ENCODE measurements at places on chromosomes 6 and 20.

DNA sequence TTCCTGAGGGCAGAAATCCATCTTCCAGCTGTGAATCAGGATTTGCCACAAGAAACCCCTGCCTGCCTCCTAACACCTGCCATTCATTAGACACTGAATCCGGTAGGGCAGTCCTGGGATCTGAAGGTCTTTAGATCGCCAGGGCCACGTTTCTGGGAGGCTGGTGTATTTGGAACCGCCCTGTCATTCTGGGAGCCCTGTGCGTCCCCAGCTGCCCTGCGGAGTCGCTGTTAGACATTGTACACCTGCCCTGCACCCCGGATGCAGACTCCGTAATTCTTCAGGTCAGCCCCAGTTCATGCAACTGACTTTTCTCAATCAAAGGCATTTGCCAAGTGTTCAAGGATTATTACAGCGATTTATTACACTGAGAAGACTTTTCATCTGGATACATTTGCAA, 193.2 kb downstream of the TBC1D7 start:
- no peak for DNase-seq

DNA sequence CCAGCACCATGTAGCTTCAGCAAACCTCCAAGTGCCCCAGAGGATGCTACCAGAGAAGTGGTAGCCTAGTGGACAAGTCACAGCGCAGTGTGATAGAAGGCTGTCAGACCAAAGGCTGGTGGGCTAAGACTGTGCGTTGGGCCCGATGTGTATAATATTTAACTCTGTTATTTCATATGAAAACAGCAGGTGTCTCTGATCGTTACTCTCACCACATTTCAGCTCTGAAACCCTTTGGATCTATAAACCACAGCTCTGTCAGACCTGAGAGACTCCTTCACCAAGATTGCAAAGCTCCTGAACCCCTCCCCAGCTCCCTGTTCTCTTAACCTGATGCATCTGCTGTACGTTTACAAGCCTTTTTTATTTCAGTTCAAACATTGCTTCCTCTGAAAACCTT, 43.8 kb downstream of the ISM1 start:
- DNase-seq, result no peak

- no peak for DNase-seq
Observed at GRCh38 chr6:13369591-13369990, 41.3 kb upstream of the TBC1D7 start.

- DNase-seq, result no peak
Observed at GRCh38 chr6:35506536-35506935, 6.2 kb downstream of the TULP1 start.

- no peak for DNase-seq
Observed at GRCh38 chr20:4546342-4546741, 175.4 kb upstream of the PRND start.

DNA sequence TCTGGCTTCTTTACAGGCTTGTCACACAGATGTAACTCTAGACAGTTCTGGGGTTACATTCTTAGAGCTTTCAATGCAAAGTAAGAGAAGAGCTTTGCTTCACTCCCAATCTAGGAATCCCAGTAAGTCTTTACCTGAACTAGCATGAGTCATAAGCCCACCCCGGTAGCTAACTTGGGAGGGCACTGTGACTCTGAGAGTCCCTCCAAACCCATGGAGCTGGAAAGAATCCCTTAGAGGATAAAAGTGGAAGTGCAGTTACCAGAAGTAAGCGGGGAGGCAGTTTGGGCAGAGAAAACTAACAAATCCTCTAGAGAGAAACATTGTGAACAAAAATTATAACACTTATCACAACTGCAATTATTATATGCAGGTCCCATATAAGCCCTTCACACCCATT, 84.0 kb upstream of the SMLR1 start:
- DNase-seq, result no peak

DNA sequence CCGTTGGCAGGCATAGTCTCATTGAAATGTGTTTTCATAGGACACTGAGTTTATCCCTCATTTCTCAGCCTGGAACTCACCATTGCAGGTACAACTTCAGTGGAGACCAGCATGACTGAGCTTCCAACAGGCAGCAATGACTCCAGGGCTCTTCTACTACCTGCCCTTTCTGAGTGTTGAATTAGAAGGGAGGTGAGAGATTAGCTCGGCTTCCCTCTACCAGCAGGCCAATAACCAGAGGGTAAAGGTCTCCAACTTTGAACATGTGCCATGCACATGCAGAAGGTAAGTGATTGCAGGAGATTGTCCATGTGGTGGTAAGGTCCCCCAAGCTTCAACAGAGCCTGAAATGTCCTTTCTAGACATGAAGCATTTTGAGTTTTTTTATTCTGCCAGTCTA, 233.8 kb upstream of the SUPT3H start:
- no peak for DNase-seq

GRCh38 chr20:36236786-36237121, 476 bp downstream of the AAR2 start:
- no peak for DNase-seq

- DNase-seq, result no peak
Observed at GRCh38 chr20:51384875-51385274, 157.6 kb downstream of the NFATC2 start.

DNA sequence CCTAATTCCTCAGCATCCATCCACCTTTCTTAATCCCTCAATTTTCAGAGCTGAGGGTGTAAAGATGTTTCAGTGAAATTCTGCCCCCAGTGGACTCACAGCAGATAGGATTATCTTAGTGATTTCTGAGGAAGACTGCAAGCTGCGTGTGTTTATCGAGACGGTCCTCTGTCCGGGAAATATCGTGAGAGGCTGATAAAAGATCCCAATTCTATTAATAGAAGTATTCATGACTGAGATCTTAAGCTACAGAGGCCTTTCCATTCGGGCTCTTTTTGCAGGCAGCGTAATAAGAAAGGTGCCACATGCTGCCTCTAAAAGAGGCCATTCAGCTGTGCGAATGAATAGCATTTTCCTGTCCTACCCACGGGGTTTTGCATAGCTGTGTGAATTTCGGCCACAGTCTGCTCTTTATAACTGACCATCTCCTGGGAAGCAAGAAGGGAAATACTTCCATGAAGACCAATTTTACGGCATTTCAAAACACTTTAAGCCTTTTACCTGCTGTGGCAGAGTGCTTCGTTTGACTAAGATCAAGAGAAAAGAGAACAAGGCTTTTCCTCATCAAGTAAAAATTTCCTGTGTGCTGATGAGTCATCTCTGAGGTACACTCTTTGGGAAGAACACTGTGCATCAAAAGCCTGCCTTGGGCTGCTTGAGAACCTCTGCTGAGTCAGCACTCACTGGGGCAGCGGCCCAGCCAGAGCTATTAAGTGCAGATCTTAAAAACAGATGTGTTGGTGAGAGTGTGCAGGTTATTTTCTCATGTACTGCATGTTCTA, 208.8 kb downstream of the ARHGAP18 start:
- DNase-seq, result peak; percentile 22
